LoVo (cell line): ENCODE measurements at places on chromosomes 3 and 15.

- DNase-seq, result peak; percentile 26
Measured at GRCh38 chr3:102006812-102007485, 157.6 kb downstream of the NFKBIZ start.

DNA sequence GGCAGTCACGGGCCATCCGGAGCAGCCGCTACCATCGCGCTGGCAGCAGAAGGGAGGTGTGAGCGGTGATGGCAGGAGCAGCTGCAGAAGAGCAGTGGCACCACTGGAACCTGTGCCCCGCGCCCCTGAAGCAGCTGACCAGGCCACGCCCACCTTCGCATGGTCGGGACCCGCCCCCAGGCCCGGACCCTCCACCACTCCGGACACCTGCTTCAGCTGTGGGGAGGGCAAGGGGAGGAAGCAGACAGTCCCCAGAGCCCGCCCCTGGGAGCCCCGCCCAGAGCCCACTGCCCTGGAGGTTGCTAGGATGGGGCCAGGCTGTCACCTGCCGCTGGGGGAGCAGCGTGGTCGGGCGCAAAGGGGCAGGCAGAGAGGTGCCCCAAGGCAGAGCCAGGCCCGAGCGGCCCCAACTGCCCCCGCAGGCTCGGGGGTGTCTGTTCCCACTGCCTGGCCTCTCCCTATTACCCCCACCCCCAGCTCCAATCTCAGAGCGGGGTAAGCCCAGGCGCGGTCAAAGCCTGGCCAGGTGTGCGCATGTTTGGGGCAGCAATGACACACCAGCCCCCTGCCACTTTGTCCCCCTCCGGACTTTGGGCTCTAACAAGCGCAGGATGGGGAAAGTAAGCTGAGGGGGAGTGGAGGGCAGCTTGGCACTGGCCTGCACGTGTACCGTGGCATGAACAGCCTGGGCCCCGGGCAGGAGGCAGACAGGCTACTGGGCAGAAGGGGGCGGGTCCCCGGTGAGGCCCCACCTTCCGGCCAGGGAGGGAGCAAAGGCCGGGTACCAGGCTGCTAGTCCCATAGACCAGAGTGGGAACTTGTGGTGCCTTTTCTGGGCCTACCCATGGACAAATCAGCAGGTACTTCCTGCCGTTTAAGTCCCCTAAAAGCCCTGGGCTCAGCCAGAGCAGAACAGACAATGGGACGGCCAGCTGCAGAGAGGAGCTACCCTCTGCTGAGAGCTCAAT is 8.7 kb downstream of the SPCS1 start:
- DNase-seq, result no peak

GRCh38 chr15:58257776-58258325 is 119.7 kb downstream of the AQP9 start:
- no peak for DNase-seq

DNA sequence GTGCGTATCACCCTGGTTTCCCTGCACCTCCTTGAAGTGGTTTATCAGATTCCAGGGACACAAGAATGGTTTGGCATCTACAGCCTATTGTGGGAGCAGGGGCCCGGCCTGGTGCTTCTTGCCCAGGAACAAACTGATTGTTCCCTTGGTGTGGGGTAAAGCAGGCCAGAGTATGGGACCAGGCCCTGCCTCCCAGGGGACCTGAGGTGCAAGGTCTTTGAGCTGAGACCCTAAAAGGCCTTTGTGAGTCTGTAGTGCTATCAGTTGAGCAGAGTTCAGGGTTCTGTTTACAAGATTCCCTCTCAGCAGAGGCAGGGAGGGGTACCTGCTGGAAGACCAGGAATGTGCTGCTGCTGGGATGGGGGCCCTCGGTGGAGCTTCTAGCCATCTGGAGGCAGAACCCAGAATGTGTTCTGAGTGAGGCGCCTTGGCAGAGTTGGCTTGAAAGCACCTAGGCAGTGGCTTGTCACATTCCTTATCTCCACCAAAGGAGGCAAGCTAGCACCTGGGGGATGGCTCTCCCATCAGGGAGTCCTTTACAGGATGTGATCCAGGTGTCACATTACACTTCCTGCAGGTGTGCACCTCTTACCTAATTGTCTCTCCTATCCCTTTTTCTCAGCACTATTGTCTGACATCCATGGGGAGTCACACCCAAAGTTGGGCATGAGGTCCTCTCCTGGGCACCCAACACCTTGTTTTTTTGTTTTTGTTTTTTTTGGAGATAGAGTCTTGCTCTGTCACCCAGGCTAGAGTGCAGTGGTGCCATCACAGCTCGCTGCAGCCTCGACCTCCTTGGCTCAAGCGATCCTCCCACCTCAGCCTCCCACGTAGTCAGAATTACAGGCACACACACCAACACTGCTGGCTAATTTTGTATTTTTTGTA is 13.1 kb downstream of the FLNB start:
- peak; percentile 54 for DNase-seq

DNA sequence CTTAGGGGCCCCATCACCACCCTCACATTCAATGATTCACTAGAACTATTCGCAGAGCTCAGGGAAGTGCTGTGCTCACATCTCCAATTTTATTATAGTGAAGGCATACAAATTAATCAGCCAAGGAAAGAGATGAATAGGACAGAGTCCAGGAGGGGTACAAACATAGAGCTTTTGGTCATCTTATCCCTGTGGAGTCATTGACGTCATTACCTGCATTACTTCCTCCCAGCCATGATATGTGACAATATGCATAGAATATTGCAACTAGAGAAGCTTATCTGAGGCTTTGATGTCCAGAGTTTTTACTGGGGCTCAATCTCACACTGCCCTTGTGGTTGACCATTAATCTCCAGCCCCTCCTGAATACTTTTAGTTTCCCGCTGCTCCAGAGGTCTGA is 1.5 kb downstream of the IQCH start:
- no peak for DNase-seq

DNA sequence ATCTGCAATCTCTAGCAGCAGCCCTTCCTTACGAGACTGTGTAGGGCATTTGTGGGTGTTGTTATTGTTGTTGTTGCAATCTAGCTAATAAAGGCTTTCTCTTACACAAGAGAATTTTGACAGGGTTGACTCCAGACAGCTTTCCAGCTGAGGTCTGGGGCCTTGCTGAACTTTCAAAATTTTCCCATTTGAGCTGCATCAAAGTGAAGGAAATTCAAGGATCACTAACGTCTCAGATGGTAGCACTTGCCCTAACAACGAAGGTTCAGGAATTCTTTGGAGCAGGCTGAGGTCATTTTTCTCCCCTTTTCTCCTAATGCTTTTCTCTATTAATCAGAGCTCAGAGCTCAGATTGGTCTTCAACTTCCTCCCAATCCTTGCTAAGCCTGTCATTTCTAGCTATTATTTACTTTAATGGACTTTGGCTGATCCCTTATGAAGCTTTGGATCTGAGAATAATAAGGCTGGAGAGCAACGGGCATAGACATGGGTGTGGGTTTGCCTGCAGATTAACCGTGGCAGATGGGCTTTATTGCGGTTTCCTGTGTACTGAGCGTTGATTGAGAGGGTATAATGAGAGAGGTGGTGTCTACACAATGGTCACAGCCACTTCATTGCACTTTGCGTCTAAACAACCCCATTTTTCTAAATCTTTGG is 614.0 kb upstream of the AGTR1 start:
- DNase-seq, result no peak

- DNase-seq, result no peak
Measured at GRCh38 chr3:130823241-130823884, 70.5 kb upstream of the ATP2C1 start.

DNA sequence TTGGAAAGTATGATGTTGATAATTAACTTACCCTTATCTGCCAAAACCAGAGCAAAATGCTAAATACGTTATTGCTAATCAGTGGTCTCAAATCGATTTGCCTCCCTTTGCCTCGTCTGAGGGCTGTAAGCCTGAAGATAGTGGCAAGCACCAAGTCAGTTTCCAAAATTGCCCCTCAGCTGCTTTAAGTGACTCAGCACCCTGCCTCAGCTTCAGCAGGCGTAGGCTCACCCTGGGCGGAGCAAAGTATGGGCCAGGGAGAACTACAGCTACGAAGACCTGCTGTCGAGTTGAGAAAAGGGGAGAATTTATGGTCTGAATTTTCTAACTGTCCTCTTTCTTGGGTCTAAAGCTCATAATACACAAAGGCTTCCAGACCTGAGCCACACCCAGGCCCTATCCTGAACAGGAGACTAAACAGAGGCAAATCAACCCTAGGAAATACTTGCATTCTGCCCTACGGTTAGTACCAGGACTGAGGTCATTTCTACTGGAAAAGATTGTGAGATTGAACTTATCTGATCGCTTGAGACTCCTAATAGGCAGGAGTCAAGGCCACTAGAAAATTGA is 59.7 kb downstream of the DCUN1D1 start:
- DNase-seq, result no peak

DNA sequence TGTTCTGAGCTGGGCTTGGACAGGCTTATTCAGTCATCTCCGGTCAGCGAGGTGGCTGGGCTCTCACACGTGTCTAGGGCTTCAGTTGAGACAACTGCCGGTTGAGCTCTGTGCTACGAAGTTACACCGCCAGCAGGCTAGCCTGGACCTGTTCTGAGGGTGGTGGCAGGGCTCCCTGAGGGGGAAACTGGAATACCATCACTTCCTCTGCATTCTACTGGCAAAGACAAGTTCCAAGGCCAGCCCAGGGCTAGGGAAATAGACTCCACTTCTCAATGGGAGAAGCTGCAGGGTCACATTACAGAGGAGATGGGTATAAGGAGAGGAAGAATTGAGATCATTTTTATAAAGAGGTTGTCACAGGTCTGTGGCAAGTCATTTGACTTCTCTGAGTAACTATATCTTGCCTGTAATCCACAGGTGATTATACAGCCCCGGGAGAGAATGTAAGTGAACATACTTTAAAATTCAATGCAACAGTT is 106.8 kb upstream of the IL12A start:
- no peak for DNase-seq

- no peak for DNase-seq
Measured at GRCh38 chr3:149655826-149656574, 1.8 kb downstream of the WWTR1 start.
